ENCODE measurements at places on chromosomes 2 and 18.

GRCh38 chr2:208643145-208643544 is 236.6 kb downstream of the PTH2R start:
- no peak for DNase-seq

DNA sequence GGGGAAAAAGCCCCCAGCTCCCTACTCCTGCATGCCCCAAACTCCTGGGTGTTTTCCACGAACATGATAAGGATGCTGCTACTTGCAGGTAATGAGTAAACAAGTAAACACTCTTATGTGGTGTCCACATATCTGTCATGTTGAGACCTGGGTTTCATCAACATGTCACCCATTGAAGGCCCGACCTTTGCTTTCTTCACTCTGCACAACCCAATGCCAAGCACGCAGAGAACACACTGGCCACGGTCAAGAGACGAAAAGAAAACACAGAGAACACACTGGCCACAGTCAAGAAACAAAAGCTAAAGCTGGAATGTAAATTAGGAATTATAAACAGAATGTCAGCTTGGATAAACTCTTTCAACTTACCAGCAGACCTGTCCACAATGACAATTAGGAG is 143.1 kb downstream of the TTC32 start:
- DNase-seq, result no peak

- no peak for DNase-seq
Measured at GRCh38 chr18:22800551-22800951, 132.6 kb upstream of the RBBP8 start.

- DNase-seq, result no peak
Measured at GRCh38 chr2:169105476-169105875, 36.1 kb downstream of the DHRS9 start.

DNA sequence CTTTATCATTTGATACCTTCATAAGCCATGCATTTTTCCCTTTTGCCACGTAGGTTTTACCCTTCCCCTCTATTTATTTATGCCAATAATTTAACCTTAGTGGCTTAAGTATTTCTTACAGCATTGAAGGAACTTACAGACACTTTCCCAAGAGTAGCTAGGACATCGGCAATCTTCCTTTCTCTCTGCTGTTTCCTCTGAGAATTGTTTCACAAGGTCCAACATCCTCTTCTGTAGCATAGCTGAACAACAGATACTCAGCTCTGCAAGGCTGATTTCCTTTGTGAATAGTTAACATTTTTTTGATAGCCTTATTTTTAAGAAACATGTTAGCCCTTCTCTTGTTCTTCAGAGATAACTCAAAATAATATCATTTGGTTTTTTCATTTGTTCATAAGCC is 1.1 kb upstream of the GCA start:
- DNase-seq, result peak; percentile 35

DNA sequence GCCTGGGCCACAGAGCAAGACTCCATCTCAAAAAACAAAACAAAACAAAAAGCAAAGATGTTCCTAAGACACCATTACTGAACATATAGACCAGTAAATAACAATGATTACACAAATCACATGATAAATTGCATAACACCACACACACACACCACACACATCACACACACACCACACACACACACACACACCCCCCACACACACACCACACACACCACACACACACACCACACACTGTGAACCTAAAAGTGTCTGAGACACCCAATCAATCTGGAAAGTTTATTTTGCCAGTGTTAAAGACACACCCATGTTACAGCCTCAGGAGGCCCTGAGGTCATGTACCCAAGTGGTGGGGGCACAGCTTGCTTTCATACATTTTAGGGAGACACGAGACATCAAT is 62.6 kb upstream of the ASAP2 start:
- DNase-seq, result no peak

DNA sequence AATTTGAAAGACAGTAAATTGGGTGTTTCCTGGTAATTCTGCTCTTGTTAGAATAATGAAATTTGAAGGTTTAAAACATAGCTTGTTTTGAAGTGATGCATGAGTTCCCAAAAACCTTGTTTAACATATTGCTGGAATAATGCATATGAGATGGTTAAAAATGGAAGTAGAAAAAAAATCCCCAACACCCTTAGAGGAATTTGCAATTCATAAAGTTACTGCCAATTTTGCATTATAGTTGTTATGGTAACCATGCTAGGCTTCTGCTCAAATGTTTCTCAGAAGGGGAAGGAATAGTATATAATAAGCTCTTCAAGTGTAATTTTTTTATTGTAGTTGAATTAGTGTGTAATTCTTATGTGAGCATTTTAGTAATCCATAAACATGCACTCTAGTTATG is 49.1 kb downstream of the FASTKD2 start:
- no peak for DNase-seq

- DNase-seq, result no peak
Measured at GRCh38 chr18:46771141-46771540, 14.3 kb upstream of the ST8SIA5 start.

DNA sequence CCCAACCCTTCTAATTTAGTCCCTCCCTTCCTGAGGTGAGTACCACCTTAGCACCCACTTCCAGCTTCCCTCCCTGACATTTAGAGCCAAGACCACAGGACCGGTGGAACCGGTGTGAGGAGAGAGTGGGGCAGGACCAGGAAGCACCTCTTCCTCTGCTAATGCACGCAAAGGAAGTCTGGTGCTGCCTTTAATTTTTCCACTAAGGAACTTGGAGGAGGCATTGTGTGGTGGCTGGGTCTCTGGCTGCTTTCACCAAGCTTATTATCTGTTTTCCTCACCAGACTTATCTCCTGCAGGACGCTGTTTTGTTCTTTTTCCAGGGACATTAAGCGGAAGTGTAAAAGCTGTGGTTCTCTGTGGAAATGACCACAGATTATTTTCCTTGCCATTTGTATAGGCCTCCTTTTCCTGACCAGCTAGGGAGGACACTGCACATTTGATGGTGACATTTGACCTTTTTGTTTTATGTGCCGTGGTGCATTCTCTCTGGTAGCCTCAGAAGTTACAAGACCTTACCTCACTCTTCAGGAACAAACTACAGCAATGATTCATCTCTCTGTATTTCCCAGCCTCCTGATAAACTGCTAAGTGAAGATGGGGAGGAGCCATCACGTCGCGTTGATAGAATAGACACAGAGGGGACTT is 39.8 kb upstream of the SPTBN1 start:
- peak; percentile 23 for DNase-seq

GRCh38 chr2:150127995-150128394 is 359.5 kb downstream of the RND3 start:
- DNase-seq, result no peak

DNA sequence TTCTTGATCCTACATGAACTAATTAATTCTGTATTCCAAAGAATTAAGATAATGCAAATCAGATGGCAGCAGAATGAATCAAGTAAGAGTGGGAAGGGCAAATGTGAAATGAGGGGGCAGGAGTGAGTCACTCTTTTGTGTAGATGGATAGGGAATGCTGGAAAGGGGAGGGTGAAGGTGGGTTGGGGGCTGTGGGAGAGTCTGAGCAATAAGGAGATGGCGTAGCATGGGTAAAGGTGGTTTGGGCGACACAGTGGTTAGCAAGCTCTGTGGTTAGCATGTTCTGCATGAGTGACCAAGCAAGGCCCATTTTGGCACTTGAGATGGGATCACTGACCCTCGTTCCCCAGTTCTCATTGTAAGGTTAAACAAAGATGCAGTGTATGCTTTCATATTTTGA is 20.4 kb downstream of the GPD2 start:
- no peak for DNase-seq

GRCh38 chr18:13973061-13973575 is 57.8 kb upstream of the MC2R start:
- DNase-seq, result no peak

DNA sequence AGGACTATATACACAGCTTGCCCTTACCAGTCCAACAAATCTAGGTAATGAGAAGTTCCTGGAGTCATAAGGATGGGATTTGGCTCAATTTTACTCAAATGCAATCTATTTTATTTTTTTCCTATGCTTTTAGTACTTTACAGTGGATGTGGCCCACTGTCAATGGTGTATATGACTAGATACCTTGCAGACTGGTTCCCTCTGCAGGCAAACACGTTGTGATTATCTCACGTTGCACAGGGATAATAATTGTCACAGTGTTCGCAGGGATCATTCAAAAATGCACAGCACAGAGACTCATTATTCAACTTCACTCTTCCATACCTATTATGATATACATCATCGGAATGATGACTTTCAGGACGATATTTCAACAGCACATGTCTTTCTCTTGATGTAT is 359.7 kb downstream of the MBD2 start:
- no peak for DNase-seq

DNA sequence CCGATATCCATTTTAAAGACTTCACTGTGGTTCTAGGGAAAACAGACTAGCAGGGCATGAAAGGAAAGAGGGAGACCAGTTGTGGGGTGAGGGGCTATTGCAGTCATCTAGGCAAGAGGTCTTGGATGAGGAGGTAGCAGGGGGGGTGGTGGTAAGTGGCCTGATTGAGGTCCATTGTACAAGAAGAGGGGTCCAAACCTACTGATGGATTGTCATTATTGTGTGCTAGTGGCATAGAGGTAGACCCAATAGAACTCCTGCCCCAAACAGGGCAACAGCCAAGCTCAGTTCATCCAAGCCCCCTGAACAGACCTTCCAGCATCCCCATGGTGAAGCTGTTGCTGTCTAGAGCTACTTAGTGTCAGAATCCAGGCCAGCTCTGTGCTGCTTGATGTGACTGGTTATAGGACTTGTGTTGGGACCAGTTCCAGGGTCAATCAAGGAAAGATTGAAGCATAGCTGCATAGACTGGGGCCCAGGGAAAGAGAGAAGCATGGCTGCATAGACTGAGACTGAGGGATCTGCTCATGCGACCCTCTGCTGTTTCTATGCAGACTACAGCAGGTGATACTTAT is 7.0 kb downstream of the ASAP2 start:
- DNase-seq, result no peak

DNA sequence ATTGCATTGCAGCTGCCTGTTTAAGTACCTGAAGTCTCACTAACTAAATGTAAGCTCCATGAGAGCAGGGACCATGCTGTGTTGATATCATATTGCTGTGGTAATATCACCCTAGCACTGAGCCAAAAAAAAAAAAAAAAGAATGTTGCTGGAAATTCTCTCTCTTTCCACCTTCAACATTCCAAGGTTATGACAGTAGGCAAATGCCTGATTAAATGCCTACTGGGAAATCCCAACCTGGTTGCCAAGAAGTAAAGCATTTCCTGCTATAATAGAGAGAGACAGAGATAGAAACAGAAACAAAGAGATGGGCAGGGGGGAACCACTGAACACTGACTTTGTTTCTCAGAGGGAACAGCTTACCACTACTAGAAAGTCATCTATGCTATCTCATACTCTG is 1604.2 kb downstream of the LRP1B start:
- DNase-seq, result no peak

DNA sequence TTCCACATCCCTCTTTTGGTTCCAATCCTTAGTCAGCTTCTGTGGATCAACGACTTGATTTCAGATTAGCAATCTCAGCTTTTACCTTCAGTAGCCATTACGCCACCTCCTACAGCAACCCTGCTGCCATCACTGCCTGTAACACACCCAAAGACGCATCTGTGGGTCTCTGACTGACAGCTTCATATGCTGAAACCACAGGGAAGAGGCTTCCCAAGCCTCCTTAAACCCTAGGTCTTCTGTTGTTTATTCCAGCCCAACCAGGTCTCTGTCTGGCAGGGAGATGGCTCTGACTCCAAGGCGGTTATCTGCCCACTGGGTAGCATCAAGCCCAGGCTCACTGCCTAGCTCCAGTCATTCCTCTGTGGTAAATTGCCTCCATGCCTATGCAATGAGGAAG is 28.6 kb upstream of the TRIB2 start:
- DNase-seq, result no peak

DNA sequence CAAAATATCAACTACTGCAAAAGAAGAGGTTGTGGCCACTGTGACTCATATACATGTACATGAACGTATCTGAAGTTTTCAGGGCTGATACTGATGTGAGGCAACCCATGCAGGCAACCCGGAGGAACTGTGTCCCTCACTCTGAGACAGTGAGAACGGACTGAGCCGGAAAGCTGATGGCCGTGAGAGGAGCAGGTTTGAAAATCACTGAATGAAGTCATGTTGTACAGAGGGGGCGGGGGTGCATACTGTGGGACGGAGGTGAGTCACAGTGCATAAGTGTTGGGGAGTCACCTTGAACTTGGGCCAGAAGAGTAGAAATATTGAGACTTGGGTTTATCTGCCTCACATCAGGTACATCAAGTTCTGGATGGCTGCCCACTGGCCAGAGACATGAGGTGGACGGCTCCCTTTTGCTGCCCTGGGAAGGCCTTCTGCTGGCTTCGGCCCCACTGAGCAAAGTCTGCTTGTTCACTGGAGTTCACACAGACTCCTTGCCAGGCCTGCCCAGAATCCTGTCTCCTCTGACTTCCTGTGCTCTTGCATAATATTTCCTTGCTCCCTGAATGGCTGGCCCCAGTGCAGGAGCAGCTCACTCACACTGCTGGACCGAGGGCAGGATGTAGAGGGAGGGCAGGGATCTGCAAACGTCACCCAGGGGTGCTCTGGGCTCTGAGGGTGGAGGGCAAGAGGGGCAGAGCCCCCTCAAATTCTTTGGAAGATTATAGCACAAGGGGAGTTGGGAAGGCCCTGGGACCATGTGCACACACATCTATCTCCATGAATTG is 18.1 kb downstream of the EPAS1 start:
- peak; percentile 32 for DNase-seq

DNA sequence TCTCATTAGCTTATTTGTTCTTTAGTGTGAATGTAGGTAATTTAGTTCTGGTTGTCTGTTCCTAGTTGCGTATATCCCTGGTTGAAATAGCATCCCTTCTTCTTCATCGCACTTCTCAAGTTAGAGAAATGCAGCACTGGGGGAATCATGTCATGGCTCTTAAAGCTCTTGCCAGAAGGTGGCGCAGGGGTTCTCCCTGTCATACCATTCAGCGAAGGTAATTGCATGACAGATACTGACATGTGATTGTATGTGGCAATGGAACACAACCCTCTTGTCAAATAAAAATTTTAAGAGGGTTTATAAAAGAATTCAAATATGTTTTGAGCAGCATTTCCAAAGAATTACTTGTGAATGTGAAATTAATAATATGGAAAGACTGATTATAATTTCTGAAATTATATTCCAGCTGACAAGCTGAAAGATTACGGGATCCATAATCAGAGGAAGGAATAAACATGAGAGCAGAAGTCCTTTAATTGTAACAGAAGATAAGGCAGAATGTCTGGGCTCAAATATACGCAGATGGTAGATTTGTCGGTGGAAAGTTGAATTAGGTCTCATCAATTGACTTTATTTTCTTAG is 411.7 kb downstream of the DSEL start:
- DNase-seq, result peak; percentile 8

- no peak for DNase-seq
Measured at GRCh38 chr2:121489284-121489683, 41.4 kb upstream of the RNU4ATAC start.

GRCh38 chr18:44813586-44813985 is 132.9 kb downstream of the SETBP1 start:
- DNase-seq, result no peak

DNA sequence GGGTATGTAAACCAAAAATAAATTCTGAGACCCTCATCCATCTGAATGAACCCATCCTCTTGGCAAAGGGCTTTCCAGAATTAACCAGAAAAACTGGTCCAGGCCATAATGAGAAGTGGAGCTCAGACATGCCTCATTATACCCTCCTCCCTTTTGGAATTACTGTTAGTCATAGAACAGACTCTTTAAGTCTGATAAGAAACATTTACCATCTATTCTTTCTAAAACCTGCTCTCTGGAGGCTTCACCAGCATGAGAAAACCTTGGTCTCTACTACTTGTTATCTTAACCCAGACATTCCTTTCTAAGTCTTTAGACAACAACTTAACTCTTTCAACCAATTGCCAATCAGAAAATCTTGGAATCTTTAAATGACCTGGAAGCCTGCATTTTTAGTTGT is 82.8 kb downstream of the QPCT start:
- no peak for DNase-seq

Measured in MV-4-11 (cell line).